ENCODE measurements at places on chromosomes 2 and 18.

GRCh38 chr2:46898024-46898423 lies 17.6 kb downstream of the MCFD2 start:
- no peak for DNase-seq

GRCh38 chr2:37020887-37021796 lies 54.8 kb upstream of the STRN start:
- peak; percentile 56 for DNase-seq

GRCh38 chr2:218981390-218981880 lies 3.5 kb downstream of the FEV start:
- no peak for DNase-seq

DNA sequence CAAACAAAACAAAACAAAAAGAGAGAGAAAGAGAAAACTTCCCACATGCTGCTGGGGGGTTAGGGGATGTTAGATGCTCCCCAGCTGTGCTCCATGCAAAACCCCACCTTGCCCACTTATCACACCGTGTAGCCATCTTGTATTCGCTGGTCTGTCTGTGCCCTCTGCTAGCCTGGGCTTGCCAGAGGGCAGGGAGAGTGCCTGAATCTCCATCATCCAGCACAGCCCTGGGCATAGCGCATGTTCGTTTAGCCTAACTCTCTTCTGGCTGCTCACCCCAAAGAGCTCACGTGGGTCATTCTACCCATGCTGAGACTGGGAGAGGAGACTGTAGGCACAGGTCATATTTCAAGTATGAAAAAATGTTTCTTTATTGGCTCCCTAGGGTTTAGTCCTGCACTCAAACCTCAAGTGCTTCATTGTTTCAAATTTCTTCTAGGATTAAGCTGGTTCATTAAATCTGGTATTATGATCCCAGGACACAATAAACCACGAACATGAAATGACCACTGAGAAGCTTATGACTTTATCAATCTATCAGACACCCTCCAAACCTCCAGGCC lies 100.5 kb downstream of the KCNF1 start:
- no peak for DNase-seq

DNA sequence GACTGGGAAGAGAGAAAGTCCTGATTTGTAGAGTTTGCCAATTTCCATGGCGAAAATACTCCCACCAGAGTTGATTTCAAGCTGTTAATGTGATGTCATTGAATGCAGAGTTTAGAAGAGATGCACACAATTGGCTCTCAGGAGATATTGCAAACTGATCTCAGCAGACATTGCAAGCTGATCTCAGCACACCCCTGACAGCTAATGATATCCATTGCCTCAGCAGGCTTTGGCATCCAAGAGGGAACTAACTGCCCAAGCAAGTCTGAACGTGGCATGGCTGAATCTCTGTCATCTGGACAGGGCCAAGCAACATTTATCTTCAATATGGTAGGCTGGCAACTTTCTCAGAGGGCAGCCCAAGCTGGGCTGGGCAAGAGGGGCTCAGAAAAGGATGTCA lies 78.4 kb upstream of the CYP1B1 start:
- DNase-seq, result no peak

- DNase-seq, result no peak
Measured at GRCh38 chr2:240628507-240628807, 3.2 kb downstream of the GPR35 start.

- DNase-seq, result no peak
Measured at GRCh38 chr2:7881466-7881865, 800.4 kb upstream of the ID2 start.

DNA sequence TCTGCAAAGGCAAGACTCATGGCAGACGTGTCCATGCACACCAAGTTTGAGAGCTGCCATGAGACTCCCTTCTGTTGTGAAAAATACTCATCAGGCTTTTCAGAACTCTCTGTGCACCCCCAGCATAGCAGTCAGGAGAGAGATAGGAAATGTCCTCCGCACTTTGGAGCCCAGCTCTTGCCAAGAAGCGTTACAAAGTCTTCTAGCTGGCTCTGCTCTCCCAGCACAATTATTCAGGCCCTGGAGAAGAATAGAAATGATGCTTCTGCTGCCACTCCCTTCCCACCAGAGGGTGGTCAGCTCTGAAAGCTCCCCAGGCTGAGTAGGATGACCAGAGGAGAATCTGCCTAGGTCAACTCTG lies 594.4 kb upstream of the ID2 start:
- no peak for DNase-seq

DNA sequence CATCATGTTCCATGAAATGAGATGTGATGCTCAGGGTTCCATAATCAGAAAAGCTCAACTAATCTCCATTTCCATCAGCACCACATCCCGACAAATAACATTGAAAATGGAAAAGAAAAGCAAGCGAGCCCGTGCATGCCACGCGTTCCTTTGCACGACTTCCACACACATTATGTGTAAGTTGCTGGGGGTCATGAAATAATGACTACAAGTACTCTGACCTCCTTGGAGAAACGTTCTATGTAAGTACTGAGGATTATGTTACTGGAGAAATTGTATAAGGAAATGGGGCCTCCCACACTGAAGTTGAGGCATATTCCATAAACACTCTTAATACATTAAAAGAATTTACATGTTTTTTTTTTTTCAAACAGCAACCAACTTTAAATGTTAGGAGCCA lies 38.3 kb downstream of the CCBE1 start:
- no peak for DNase-seq

DNA sequence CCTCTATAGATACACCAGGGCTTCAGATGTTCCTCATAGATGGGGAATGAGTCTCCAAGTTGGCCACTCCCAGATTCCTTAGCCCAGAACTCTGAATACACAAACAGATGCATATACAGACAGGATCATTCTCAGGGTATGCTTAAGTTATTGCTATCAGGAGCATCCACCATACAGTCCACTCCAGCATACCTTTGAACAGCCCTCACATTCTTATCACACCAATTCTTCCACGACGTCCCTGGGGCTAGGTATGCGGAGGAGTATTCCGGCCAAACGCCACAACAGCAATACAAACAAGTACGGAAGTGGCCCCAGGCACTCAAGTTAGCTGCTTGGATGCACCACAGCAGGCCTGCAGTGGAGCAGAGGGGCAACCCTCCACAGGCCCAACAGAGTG lies 312.5 kb upstream of the CHAC2 start:
- DNase-seq, result no peak

DNA sequence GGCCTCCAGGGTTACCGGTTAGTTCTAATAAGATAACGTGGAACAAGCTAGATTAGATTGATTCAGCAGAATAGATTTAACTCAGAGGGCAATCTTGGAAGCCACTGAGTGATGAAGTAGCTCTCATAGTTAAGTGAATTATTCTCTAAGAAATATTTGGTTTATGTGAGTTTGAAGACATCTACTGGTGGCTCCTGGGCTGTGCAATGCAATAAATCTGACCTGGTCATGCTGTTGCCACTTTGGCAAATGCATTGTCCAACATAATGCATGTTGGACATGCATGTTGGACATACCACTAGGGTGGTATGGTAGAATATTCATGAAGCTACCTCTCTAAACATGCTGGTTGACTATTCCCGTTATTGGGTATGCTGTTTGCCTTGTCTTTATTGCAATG lies 493.7 kb upstream of the VRK2 start:
- DNase-seq, result peak; percentile 2

- DNase-seq, result peak; percentile 54
Measured at GRCh38 chr2:209638346-209638745, 133.3 kb upstream of the UNC80 start.

DNA sequence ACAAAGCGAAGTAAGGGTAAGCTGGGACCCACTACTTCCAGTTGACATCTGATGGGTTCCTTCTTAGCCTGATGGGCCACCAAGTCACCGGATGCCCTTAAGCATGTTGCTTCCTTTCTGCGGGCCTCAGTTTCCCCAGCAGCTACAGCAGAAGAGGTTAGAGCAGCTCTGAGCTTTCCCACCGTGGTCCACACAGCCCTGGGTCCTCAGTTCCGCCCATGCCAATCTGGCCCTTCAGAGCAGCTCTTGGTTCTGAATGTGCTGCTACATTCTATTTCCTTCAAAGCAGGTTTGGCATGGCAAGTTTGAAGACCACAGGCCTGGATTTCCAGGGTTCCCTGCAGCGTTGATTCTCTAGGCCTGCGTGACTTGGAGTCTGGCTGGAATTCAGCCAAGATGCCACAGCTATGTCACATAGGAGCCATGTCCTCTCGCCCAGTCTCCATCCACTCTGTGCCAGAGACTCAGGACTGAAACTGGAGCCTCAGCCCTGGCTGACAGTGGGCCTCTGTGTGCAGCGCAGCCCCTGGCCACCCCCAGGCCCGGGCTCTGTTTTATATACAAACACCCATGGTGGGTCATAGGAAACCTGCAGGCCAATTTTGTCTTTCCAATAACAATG lies 79.6 kb downstream of the TFCP2L1 start:
- DNase-seq, result no peak

GRCh38 chr18:9066817-9067306 lies 35.6 kb upstream of the NDUFV2 start:
- no peak for DNase-seq

DNA sequence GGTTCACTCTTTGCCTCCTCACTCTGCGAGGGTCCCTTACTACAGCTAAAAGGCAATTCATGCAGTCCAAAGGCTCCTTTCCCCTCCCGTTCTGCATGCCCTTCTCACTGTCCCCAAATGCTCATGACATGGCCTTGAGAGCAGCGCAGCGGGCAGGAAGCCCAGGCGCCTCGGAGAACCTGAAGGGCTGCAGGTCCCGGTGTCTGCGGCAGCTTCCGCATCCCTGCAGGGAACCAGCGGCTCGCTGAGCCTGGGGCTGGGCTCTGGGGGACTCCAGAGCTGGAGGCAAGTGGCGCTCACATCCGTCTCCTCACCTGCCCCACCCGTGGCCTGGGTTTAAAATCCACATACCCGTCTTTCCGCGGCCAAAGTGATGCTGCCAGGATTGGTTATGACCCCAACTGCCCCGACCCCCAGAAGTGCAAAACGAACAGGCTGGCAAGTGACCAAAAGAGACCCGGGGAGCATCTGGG lies 462 bp upstream of the CIDEA start:
- DNase-seq, result no peak

All from iris pigment epithelial cell (primary cell).